AG10803 (cell line): ENCODE measurements at places on chromosomes 12 and 14.

- DNase-seq, result no peak
These were observed 53.9 kb downstream of the WNK1 start for GRCh38 chr12:806200-806791.

- DNase-seq, result peak; percentile 41
These were observed 9.4 kb upstream of the CACNA2D4 start for GRCh38 chr12:1927751-1928351.

GRCh38 chr12:123251403-123252076, 18.3 kb downstream of the MTRFR start:
- no peak for DNase-seq

DNA sequence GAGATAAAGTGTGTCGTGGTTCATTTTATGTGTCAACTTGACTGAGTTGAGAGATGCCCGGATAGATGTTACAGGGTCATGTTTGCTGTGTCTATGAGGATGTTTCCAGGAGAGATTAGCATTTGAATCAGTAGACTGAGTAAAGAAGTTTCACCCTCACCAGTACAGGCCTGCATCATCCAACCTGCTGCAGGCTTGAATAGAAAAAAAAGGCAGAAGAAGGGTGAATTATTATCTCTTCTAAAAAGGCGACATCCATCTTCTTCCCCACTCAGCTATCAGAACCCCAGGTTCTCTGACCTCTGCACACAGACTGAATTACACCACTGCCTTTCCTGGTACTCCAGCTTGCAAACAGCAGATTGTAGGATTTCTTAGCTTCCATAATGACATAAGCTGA, 1293.7 kb upstream of the FLRT2 start:
- DNase-seq, result no peak

DNA sequence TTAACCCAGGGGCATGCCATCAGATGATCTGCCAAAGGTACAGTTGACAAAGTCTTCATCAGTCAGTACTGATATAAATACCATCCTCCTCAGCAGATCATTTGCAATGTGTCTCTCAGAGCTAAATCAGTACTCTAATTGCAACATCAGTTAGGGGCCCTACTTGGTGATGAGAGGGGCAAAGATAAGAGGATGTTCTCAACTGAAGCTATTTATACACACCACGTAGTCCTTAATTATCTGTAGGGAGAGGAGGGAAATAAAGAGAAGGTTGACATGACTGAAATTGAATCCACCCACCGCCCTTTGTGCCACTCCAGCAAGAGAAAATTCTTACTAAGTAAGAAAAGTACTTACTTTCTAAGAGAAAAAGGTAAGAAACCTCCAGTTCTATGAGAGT, 157.8 kb upstream of the NUDT4 start:
- DNase-seq, result no peak

- peak; percentile 75 for DNase-seq
These were observed 27.4 kb downstream of the CFAP54 start for GRCh38 chr12:96516472-96517430.
